ENCODE measurements at places on chromosomes 7 and 10.

GRCh38 chr10:49596493-49596809, 13.7 kb upstream of the SLC18A3 start:
- no peak for DNase-seq

GRCh38 chr7:121002048-121002756, 13.7 kb downstream of the CPED1 start:
- no peak for DNase-seq

DNA sequence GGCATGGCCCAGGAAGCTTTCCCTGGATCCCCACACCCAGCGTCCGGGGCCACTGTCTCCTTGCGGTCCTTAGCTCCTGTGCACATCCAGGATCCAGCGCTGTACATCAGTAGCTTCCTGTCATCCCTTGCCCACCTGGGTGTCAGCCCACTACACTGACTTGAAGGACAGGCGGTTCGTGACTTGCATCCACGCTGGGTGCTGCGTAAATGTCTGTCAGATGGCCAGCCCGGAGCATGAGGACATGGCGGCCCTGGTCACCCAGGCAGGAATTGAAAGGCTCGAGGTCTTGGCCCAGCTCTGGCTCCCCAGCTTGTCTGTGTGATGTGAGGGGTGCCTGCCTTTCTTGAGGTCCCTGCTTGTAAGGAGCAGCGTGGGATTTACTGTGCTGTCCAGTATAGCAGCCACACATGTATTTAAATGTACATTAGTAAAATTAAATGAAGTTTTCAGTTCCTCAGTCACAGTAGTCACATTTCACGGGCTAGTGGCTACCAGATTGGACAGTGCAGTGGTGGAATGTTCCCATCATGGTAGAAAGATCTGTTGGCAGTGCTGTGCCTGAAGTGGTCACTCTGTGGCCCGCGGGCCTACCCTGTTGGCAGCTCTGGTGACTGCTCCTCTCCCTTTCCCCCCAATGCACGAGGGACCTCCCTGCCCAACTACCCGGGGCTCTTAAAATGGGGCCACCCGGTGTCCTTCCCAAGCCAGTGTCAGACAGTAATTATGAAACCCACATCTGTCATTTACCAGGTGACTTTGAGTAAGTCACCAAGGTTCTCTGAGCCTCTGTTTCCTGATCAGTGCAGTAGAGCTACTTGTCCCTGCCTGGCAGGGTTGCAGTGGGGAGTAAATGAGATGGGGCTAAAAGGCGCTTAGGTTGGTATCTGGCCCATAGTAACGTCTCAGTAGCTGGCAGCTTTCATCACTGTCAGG, 97.8 kb upstream of the PPIF start:
- DNase-seq: no peak

- no peak for DNase-seq
Measured at GRCh38 chr7:78792006-78792405, 661.5 kb downstream of the MAGI2 start.
